CD8-positive, alpha-beta memory T cell (primary cell): ENCODE measurements at places on chromosomes 13 and 19. TPM values are rescaled to one million over a fixed set of nuclear protein-coding genes. Genes with fewer than 3 reads are reported as not detected.

POU4F1 gene
- total RNA-seq, result 0.07 TPM

FGF21 gene
- not detected for total RNA-seq

GRCh38 chr19:36060430-36060829 lies 5.7 kb downstream of the WDR62 start:
- no peak for DNase-seq
- H3K4me1 ChIP-seq, result peaks cover 2% of the 10 kb centered on the region
- no peaks in the 10 kb centered on the region for H3K36me3 ChIP-seq
- H3K27me3 ChIP-seq, result no peaks in the 10 kb centered on the region
- H3K4me3 ChIP-seq, result no peak overlapping the region

SEMA6B gene
- total RNA-seq, result 0.91 TPM

DNA sequence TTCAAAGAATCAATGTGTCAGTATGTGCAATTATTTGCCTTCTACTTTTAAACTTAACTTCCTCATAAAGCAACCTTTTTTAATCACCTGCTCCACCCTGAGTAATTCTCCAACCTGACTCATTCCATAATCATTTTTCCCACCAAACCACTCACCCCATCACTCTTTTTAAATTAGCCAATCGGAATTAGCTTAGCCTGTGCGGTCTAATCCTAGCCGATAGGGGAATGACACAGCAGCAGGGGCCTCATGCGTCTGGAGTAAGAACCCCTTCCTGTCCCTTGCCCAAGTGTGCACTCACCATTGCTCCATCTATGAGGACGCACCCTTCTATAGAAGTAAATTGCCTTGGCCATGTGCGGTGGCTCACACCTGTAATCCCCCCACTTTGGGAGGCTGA lies 27.4 kb upstream of the ZNF83 start:
- no peaks in the 10 kb centered on the region for H3K4me1 ChIP-seq
- no peak overlapping the region for H3K4me3 ChIP-seq
- no peak for DNase-seq
- H3K36me3 ChIP-seq, result peaks cover under 1% of the 10 kb centered on the region
- H3K27me3 ChIP-seq, result no peaks in the 10 kb centered on the region

SMIM44 gene
- total RNA-seq, result not detected

GRCh38 chr13:32209652-32210051 lies 105.5 kb downstream of the ZAR1L start:
- no peak overlapping the region for H3K27ac ChIP-seq
- no peaks in the 10 kb centered on the region for H3K36me3 ChIP-seq
- no peak overlapping the region for H3K4me3 ChIP-seq

GRCh38 chr13:79289571-79289970 lies 116.5 kb downstream of the RBM26 start:
- H3K4me1 ChIP-seq, result no peaks in the 10 kb centered on the region
- H3K27ac ChIP-seq, result no peak overlapping the region
- no peak overlapping the region for H3K4me3 ChIP-seq
- no peaks in the 10 kb centered on the region for H3K27me3 ChIP-seq

- no peak for DNase-seq
- no peaks in the 10 kb centered on the region for H3K36me3 ChIP-seq
- H3K27me3 ChIP-seq, result no peaks in the 10 kb centered on the region
- H3K4me1 ChIP-seq, result no peaks in the 10 kb centered on the region
- H3K27ac ChIP-seq, result no peak overlapping the region
Observed at GRCh38 chr13:59012731-59013130, 1151.0 kb downstream of the DIAPH3 start.

GRCh38 chr13:23372264-23372906 lies 61.1 kb downstream of the SACS start:
- no peak overlapping the region for H3K27ac ChIP-seq
- H3K4me3 ChIP-seq, result no peak overlapping the region

GRCh38 chr19:1122972-1123363 lies 19.2 kb downstream of the GPX4 start:
- H3K36me3 ChIP-seq, result peaks cover 45% of the 10 kb centered on the region
- no peaks in the 10 kb centered on the region for H3K4me1 ChIP-seq
- no peak overlapping the region for H3K27ac ChIP-seq
- no peak overlapping the region for H3K4me3 ChIP-seq
- H3K27me3 ChIP-seq, result no peaks in the 10 kb centered on the region
- no peak for DNase-seq

DNA sequence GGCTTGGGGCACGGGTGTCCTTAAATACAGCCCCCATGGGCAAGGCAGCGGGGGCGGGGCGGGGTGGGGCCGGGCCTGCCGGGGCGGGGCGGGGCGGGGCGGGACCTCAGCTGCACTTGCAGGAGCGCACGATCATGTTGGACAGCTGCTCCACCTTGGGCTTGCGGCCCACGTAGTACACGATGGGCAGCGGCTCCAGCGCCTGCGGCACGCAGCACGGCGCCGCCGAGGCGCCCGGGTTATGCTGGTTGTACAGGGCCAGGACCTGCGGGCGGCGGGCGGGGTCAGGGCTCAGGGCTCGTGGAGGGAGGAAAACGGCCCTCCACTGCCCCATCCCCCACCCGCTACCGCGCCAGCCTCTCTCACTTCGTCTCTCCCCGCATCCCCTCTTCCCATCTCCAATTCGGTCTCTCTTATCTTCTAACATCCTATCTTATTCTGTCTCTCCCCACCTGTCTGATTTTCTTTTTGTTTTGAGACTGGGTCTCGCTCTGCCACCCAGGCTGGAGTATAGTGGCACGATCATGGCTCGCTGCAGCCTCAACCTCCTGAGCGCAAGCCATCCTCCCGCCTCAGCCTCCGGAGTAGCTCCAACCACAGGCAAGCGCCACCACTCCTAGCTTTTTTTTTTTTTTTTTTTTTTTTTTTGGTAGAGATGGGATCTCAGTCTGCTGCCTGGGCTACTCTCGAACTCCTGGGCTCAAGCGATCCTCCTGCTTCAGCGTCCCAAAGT lies 21.1 kb downstream of the CCDC97 start:
- H3K27ac ChIP-seq, result no peak overlapping the region
- H3K27me3 ChIP-seq, result no peaks in the 10 kb centered on the region
- DNase-seq, result peak; percentile 24
- H3K4me3 ChIP-seq, result no peak overlapping the region
- peaks cover 50% of the 10 kb centered on the region for H3K36me3 ChIP-seq

GRCh38 chr13:27578121-27579030 lies 42.0 kb downstream of the LNX2 start:
- H3K27ac ChIP-seq, result no peak overlapping the region
- no peaks in the 10 kb centered on the region for H3K4me1 ChIP-seq
- H3K36me3 ChIP-seq, result peaks cover 8% of the 10 kb centered on the region
- H3K27me3 ChIP-seq, result no peaks in the 10 kb centered on the region

DNA sequence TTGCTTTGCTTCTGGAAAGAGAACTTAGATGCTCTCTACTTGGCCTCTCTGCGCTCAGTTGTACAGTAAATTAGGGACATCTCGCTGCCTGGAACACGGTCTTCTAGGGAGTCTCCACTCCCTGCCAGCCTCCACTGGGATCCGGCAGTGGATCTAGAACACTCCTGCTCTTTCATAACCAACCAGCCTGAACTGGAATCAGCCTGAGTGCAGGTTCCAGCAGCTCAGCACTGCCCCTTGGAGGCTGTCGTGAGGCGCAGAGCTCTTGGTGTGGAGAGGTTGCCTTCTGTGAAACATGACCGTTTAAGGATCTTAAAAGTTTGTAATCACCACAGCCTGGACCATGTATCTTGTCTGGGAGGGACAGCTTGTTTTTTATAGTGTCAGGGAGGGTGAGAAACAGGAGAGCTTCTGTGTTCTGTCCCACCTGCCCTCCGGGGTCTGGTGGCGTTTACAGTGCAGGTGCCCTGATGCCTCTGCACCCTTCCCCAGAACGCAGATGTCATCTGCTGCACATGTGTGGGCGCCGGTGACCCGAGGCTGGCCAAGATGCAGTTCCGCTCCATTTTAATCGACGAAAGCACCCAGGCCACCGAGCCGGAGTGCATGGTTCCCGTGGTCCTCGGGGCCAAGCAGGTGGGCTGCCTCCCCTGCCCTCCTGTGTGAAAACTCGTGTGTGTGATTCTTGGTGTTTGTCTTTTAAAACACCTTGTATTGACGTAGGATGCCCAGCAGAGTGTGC lies 24.8 kb downstream of the UPF1 start:
- H3K36me3 ChIP-seq, result peaks cover 86% of the 10 kb centered on the region
- H3K4me3 ChIP-seq, result no peak overlapping the region
- no peak for DNase-seq

TLE2 gene
- 3.8 TPM for total RNA-seq

CAB39L gene
- total RNA-seq, result 5.8 TPM

NPHS1 gene
- not detected for total RNA-seq
